Ascending aorta (tissue), 2 donors: ENCODE measurements at places on chromosomes 1 and 21. TPM values are rescaled to one million over a fixed set of nuclear protein-coding genes. Genes with fewer than 3 reads are reported as not detected.
A peak's percentile ranks its signal among the peaks of the same experiment; 100 is the strongest.

- no peaks in the 10 kb centered on the region for H3K4me1 ChIP-seq
- H3K4me3 ChIP-seq = no peak overlapping the region
- H3K36me3 ChIP-seq = no peaks in the 10 kb centered on the region
- DNase-seq = no peak
- no peaks in the 10 kb centered on the region for H3K27me3 ChIP-seq
Observed at GRCh38 chr1:37137014-37137413, 102.7 kb upstream of the GRIK3 start.

GRCh38 chr21:17501107-17502006 is 11.5 kb upstream of the CXADR start:
- H3K4me1 ChIP-seq = no peaks in the 10 kb centered on the region
- DNase-seq = no peak
- H3K27me3 ChIP-seq = no peaks in the 10 kb centered on the region
- no peak overlapping the region for H3K4me3 ChIP-seq
- H3K27ac ChIP-seq = no peak overlapping the region
- H3K36me3 ChIP-seq = no peaks in the 10 kb centered on the region

DNA sequence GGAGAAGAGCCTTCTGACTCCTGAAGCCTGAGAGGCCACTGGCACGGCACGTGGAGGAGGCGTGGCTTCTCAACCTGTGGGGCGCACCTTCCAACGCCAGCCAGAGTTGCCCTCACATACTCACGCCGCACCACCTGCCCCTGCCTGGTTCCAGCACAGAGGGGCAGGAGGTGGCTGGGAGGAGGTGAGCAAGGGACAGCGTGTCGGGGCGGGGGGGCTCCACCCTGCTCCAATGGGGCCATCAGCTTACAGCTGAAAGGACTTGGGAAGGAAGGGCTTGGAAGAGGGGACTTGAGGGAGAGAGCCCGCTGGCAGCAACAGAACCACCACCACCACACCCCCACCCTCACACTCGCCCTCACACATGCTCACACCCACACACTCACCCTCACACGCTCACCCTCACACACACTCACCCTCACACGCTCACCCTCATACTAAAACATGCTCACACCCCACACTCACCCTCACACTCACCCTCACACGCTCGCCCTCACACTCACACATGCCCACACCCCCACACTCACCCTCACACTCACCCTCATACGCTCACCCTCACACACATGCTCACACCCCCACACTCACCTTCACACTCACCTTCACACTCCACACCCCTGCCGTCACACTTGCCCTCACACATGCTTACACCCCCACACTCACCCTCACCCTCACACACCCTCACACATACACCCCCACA is 41.6 kb upstream of the EDN2 start:
- no peaks in the 10 kb centered on the region for H3K27me3 ChIP-seq
- H3K4me1 ChIP-seq = no peaks in the 10 kb centered on the region
- DNase-seq = no peak
- H3K27ac ChIP-seq = no peak overlapping the region

DNA sequence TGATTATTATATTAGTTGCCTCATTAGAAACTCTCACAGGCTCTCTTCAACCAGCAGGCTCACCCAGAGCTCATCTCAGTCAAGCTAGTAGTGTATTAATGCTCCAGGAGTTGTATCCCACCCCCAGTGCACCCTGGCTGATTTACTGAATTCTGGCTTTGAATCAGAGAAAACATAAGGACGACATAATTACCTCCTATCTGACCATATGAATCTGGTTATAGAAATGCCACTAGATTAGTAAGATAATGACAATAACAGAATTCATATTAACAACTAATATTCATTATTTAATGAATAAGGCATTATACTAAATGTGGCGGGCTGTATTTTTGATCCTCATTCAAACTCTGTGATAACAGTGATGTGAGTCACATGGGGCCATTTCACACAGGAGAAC is 1066.7 kb downstream of the TTLL7 start:
- H3K27me3 ChIP-seq = no peaks in the 10 kb centered on the region
- no peaks in the 10 kb centered on the region for H3K36me3 ChIP-seq
- H3K4me1 ChIP-seq = no peaks in the 10 kb centered on the region
- H3K4me3 ChIP-seq = no peak overlapping the region
- no peak overlapping the region for H3K27ac ChIP-seq
- DNase-seq = no peak

DNA sequence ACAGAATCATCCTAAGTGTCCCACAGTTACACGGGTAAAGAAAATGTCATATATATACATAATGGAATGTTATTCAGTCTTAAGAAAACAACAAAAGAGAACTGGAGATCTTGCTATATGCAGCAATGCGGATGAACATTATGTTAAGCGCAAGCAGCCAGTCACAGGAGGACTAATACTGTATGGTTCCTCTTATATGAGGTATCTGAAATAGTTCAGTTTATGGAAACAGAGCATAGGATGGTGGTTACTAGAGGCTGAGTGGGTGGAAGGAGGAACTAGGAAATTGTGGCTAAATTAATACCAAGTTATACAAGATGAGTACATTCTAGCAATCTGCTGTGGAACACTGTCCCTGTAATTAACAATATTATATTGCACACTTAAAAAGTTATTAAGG is 834.3 kb downstream of the KCNT2 start:
- H3K27ac ChIP-seq = no peak overlapping the region
- H3K4me1 ChIP-seq = no peaks in the 10 kb centered on the region
- no peaks in the 10 kb centered on the region for H3K27me3 ChIP-seq
- H3K4me3 ChIP-seq = no peak overlapping the region
- H3K36me3 ChIP-seq = no peaks in the 10 kb centered on the region
- no peak for DNase-seq

GRCh38 chr1:103514920-103515503 is 10.5 kb upstream of the RNPC3 start:
- DNase-seq = no peak
- no peaks in the 10 kb centered on the region for H3K27me3 ChIP-seq
- H3K4me3 ChIP-seq = no peak overlapping the region
- no peak overlapping the region for H3K27ac ChIP-seq

COL6A1 gene
- 1,564 TPM for total RNA-seq

- H3K4me1 ChIP-seq = no peaks in the 10 kb centered on the region
- no peak overlapping the region for H3K27ac ChIP-seq
- H3K36me3 ChIP-seq = no peaks in the 10 kb centered on the region
- DNase-seq = no peak
Observed at GRCh38 chr1:106798991-106799390, 257.5 kb upstream of the PRMT6 start.

WLS gene
- total RNA-seq = 29.9 TPM

CHI3L2 gene
- 10.1 TPM for total RNA-seq

DNA sequence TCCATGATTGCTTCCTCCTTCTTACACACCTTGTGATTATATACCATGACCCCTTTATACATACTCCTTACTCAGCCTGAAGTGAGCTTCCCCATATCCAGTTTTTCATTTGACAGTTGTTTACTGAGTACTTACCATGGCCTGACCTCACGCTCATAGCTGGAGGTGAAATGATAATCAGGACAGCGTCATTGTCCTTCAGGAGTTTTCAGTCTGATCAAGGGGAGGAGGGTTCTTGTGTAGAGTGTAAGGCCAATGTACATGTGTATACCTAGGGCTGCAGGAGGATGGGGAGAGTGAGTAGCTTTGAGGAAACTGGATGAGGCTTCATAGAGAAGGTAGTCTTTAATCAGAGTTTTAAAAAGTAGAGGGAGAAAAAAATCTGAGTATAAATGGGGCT is 325.8 kb downstream of the RYR2 start:
- H3K36me3 ChIP-seq = no peaks in the 10 kb centered on the region
- H3K27me3 ChIP-seq = no peaks in the 10 kb centered on the region
- DNase-seq = no peak
- H3K4me1 ChIP-seq = no peaks in the 10 kb centered on the region
- H3K4me3 ChIP-seq = no peak overlapping the region
- H3K27ac ChIP-seq = no peak overlapping the region

GRCh38 chr1:67832737-67833601 is at the start of gene GNG12:
Gene GNG12 (minus strand): TSS chr1:67833467. CDS start chr1:67707686, 125,781 bp downstream.
- peak within 1 kb of the TSS; percentile 70 for H3K4me3 ChIP-seq
- H3K27ac ChIP-seq = peak within 1 kb of the TSS; percentile 96
- no peaks in the 10 kb centered on the region for H3K36me3 ChIP-seq

CHD5 gene
- 4.0 TPM for total RNA-seq

DNA sequence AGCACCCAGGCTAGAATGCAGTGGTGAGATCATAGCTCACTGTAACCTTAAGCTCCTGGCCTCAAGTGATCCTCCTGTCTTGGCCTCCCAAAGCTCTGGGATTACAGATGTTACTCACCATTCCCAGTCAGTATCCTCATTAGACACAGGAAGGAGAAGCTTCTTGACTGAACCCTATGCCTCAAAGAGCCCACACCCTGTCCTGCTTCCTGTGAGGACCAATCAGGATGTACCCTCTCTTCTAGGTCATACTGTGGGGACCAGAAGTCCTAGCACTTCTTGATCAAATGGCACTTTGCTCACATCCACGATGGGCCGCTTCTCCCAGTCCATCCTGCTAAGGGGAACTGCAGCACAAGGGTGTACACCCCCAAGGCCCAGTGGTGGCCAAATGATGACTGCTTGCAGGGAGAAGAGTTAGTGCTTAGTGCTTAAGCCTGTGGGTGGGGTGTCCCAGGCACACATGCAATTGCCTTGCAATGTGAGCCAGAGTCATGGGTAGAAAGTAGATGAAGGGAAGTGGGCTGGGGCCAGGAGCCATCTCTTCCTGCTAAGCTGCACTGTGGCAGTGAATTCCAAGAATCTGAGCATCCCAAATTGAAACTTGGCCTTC is 9.8 kb downstream of the CD34 start:
- no peak overlapping the region for H3K4me3 ChIP-seq
- H3K27me3 ChIP-seq = no peaks in the 10 kb centered on the region
- no peak for DNase-seq
- H3K4me1 ChIP-seq = peaks cover 3% of the 10 kb centered on the region
- no peak overlapping the region for H3K27ac ChIP-seq

DNA sequence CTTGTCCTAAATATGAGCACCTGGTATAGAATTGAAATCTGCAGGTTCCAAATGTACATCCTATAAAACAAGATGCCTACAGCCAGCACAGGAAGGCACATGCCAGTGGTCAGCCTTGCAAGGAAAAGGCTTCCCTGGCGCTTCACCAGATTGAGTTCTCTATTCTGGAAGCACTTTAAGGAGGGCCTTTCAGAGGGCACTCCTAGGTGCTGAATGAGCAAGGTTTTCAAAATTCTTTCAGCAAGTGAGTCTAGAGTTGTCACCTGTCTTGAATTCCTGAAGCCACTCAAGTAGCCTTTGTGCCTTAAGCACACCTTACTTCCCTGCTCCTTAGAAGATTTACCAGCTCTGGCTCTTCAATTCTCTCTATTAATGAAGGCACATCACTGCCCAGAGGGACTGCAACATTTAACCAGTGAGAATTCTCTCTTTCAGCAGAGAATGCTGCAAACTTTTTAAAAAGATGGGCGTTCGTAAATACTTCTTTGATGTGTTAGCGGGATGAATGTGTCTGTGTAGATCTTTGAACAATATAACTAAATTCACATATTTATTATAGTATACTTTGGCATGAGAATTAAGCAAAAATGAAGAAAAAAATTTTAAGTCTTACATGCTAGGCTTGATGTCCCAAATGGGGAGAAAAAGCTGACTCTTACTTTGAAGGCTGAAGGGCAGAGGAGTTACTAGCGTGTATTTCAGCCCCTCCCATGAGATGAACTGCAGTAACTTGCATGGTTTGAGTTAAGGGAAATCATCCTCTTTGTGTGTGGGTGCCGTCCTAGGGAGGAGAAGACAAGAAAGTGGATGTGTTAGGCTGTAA is 162.0 kb downstream of the NTPCR start:
- no peak for DNase-seq
- no peaks in the 10 kb centered on the region for H3K27me3 ChIP-seq
- peak overlapping the region; percentile 59 for H3K27ac ChIP-seq
- H3K4me3 ChIP-seq = no peak overlapping the region
- H3K36me3 ChIP-seq = no peaks in the 10 kb centered on the region

GRCh38 chr1:236397173-236397759 is 3.2 kb downstream of the EDARADD start:
- H3K36me3 ChIP-seq = no peaks in the 10 kb centered on the region
- H3K4me3 ChIP-seq = no peak overlapping the region
- no peak overlapping the region for H3K27ac ChIP-seq
- H3K27me3 ChIP-seq = no peaks in the 10 kb centered on the region
- no peak for DNase-seq

DNA sequence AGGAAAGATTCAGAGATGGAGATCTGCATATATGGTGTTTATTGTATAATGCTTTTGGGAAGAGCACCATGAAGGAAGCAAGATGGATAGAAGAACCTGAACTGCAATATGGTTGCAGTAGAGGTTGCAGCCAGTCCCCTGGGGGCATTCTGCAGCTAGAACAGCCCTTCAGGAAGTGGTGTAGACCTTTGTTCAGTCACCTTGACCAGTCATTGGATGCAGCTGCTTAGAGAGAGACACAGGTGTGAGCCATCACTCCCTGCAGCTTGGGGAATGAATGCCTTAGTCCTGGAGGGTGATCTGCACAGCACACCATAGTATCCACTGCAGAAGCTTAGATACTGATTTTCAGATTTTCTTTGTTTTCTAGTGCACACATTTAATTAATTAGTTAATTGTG is 42.3 kb downstream of the NEK7 start:
- no peak overlapping the region for H3K27ac ChIP-seq
- H3K36me3 ChIP-seq = no peaks in the 10 kb centered on the region
- no peak overlapping the region for H3K4me3 ChIP-seq
- no peak for DNase-seq
- H3K27me3 ChIP-seq = no peaks in the 10 kb centered on the region
